ENCODE measurements at places on chromosomes 2 and 18. TPM values are rescaled to one million over a fixed set of nuclear protein-coding genes. Genes with fewer than 3 reads are reported as not detected.

The CD8A gene
- 0.76 TPM for total RNA-seq

The PSMA8 gene
- 1.0 TPM for total RNA-seq

DNA sequence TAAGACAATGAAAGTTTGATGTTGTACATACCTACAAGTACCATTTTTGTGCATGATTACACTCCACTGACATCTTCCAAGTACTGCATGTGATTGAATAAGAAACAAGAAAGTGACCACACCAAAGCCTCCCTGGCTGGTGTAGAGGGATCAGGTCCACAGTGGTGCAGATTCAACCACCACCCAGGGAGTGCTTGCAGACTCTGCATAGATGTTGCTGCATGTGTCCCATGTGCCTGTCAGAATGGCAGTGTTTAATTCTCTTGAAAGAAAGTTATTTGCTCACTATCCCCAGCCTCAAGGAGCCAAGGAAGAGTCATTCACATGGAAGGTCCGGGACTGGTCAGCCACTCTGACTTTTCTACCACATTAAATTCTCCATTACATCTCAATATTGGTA lies 114.5 kb downstream of the MMADHC start:
- H3K4me1 ChIP-seq, result no peaks in the 10 kb centered on the region
- DNase-seq, result no peak
- H3K36me3 ChIP-seq, result no peaks in the 10 kb centered on the region
- no peak overlapping the region for H3K4me3 ChIP-seq
- no peaks in the 10 kb centered on the region for H3K27me3 ChIP-seq
- H3K27ac ChIP-seq, result no peak overlapping the region

- no peaks in the 10 kb centered on the region for H3K36me3 ChIP-seq
- no peak for DNase-seq
These were observed 34.7 kb upstream of the DTNB start for GRCh38 chr2:25707927-25708590.

DNA sequence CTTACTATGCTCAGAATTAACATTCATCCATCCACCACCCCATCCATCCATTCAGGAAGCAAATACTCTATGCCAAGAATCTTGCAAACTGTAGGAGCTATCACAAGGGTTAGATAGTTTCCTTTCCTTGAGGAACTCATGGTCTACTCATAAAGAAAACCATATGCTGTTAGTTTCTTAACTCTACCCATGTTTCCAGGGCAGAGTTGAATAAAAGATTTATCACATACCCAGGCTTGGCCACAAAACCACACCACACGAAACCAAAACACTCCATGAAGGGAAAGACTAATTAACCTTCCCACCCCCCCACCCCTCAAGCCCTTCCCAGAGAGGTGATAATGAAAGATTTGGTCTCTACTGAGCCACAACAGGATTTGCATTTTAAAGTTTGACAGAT lies 23.7 kb upstream of the MSGN1 start:
- no peaks in the 10 kb centered on the region for H3K36me3 ChIP-seq
- no peak overlapping the region for H3K4me3 ChIP-seq
- H3K27ac ChIP-seq, result no peak overlapping the region
- H3K4me1 ChIP-seq, result peaks cover 13% of the 10 kb centered on the region

- H3K4me1 ChIP-seq, result no peaks in the 10 kb centered on the region
- H3K27me3 ChIP-seq, result peaks cover 10% of the 10 kb centered on the region
- DNase-seq, result no peak
- no peak overlapping the region for H3K27ac ChIP-seq
- H3K36me3 ChIP-seq, result no peaks in the 10 kb centered on the region
These were observed 126.4 kb downstream of the SH3BP4 start for GRCh38 chr2:235078182-235078581.

DNA sequence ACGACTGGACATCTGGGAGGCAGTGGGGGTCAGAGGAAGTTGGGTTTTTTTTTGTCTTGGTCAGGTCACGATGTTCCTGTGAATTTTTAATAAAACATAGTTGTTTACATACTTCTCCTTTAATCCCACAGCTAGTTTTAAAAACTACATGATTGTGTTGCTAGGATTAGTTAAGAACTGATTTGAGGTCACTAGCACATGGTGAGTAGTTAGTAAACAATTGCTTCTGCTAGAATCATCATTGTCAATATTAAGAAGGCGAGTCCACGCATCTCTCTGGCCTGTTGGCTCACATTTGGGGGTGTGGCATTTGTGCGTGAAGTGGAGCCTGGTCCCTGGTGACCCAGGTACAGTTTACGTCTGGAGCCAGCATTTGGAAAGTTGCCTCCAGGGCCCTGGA lies 59.4 kb downstream of the AGAP1 start:
- no peaks in the 10 kb centered on the region for H3K36me3 ChIP-seq
- no peaks in the 10 kb centered on the region for H3K4me1 ChIP-seq

DNA sequence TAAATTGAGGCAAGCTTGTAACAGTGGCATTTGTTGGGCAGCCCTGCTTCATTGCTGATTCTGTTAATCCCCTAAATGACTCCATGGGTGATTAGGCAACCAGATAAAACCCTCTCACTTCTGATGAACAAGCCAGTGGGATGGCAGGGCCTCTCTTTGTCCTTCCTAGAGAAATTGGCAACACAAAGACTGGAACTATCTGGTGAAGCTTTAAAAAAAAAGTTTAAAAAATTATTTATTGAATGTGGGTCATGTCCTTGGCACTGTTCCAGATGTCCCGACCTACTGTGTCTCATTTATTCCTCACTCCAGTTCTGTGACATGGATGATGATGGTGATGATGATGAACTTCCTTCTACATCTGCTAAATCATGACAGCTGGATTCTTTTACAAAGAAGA lies 30.8 kb downstream of the NRP2 start:
- H3K4me1 ChIP-seq, result peaks cover 49% of the 10 kb centered on the region
- H3K27me3 ChIP-seq, result no peaks in the 10 kb centered on the region
- H3K36me3 ChIP-seq, result no peaks in the 10 kb centered on the region
- DNase-seq, result no peak

GRCh38 chr2:188629753-188630527 lies 338.3 kb downstream of the GULP1 start:
- H3K4me1 ChIP-seq, result no peaks in the 10 kb centered on the region
- no peak overlapping the region for H3K4me3 ChIP-seq
- no peaks in the 10 kb centered on the region for H3K36me3 ChIP-seq

DNA sequence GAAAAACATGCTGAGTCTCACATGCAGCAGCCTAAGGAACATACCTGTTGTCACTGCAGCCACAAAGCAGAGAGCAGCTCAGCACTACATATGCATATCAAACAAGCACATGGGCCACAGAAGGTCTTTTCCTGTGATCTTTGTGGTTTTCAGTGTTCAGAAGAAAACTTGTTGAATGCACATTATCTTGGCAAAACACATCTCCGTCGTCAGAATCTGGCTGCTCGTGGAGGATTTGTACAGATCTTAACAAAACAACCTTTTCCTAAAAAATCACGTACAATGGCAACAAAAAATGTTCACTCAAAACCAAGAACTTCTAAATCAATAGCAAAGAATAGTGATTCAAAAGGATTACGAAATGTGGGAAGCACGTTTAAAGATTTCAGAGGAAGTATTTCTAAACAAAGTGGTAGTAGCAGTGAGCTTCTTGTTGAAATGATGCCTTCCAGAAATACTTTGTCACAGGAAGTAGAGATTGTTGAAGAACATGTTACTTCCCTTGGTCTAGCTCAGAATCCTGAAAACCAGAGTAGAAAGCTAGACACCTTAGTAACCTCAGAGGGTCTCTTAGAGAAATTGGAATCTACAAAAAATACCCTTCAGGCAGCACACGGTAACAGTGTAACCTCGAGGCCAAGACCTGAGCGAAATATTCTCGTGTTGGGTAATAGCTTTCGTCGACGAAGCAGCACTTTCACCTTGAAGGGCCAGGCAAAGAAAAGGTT lies 34.1 kb downstream of the ZNF407 start:
- no peak overlapping the region for H3K4me3 ChIP-seq
- no peaks in the 10 kb centered on the region for H3K4me1 ChIP-seq
- H3K36me3 ChIP-seq, result peaks cover 25% of the 10 kb centered on the region

DNA sequence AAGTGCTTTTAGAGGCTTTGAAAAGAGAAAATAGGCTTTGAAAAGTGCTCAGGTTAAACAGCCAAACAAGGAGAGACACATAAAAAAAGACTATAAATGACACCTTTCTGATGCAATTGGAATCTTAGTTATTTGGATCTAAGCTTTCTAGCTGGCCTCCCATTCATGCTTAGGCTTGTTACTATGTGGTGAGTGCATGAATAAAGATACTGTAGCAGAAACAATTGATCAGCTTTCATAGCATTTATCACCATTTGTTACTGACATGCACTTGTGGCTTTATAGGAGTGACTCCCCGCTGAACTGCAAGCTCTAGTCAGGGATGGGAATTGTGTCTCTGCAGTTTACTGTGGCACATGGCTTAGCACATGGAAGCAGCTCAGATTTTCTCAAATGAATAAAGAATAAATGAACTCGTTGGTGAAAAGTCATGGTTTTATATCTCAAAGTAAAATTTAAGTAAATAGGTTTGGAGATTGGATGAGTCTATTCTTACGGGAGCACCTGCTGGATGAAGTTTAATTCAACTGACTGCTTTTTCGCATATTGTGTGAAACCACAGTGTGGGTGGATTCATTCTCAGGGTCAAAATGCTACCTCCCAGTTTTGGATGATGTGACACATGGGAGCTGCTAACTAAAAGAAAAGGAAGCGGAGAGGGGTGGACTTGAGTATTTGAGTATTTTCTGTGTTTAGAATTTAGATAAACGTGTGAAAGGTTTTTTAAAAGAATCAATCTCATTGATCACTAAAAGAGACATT lies 91.1 kb upstream of the NOL4 start:
- H3K27ac ChIP-seq, result no peak overlapping the region
- no peak overlapping the region for H3K4me3 ChIP-seq
- DNase-seq, result no peak
- H3K4me1 ChIP-seq, result no peaks in the 10 kb centered on the region

- H3K4me1 ChIP-seq, result no peaks in the 10 kb centered on the region
- H3K27ac ChIP-seq, result no peak overlapping the region
These were observed 21.6 kb upstream of the RAB6C start for GRCh38 chr2:129957891-129958290.

DNA sequence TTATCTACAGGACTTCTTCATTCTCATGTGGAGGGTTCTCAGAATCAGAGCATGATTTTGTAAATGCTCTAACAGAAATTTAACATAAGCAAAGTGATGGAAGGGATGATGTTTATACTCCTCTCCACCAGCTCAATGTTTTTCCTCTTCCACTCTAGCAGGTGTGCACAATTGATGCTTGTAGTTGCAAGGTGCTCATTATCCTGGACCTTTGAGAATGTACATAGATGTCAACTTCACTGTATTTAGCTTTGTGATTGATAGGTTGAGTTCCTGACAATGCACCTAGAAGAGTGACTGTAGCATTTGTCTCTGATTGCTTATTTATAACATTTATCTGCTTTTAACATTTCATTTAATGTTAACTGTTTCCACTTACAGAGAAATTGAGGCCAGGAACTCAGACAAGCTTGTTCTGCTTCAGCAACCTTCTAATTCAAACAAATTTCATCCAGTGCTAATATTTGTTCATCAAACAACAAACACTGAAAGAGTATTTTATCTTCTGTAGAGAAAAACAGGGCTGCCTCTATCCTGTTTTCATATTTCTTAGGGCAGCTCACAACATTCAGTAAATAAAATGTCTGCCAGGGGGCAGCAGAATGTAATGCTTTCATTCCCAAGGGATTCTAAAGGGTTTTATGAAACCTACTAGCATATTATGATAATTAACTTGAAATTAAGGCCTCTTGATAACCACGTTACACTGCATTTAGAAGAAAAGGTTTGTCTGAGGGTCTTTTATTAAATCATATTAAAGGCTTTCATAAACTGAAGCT lies 127.9 kb upstream of the NOL4 start:
- H3K4me1 ChIP-seq, result no peaks in the 10 kb centered on the region
- H3K27me3 ChIP-seq, result no peaks in the 10 kb centered on the region
- no peak for DNase-seq
- H3K36me3 ChIP-seq, result no peaks in the 10 kb centered on the region

DNA sequence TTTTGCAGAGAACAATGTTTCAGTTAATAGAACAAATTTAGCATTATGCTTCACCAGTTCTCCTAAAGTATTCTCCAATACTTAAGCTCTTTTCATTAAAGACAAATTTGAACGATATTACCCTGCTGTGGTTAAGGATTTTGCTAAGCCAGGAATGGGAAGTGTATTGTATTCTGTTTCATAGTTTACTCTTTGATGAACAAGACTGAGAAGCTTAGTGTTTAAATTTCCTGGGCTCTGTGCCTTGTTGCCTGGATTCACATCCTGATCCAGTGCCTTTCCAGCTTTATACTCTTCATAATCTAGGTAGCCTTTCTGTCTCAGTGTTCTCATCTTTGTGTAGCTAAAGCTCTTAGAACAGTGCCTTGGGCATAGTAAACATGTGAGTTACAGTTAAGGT lies 58.6 kb upstream of the GLS start:
- no peaks in the 10 kb centered on the region for H3K4me1 ChIP-seq
- no peak overlapping the region for H3K27ac ChIP-seq
- no peaks in the 10 kb centered on the region for H3K36me3 ChIP-seq
- no peaks in the 10 kb centered on the region for H3K27me3 ChIP-seq

DNA sequence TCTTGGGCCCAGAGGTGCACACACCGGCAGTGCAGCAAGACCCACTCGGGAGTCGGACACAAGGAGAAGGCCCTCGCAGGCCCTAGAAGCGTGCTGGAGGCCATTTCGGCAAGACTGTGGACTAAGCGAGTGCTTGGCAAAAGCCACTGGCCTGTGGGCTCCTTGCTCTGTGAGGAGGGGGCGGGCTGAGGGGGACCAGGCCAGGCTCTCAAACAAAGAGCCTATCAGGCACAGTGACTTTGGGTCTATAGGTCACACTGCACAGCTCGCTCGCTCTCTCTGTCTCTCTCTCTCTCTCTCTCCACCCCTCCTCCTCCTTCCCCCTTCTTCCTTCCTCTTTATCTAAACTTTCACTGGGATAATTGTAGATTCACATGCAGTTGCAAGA lies 23.6 kb upstream of the ZCCHC2 start:
- no peak overlapping the region for H3K4me3 ChIP-seq
- H3K36me3 ChIP-seq, result no peaks in the 10 kb centered on the region
- DNase-seq, result no peak
- H3K27me3 ChIP-seq, result no peaks in the 10 kb centered on the region
- peaks cover 11% of the 10 kb centered on the region for H3K4me1 ChIP-seq

- peaks cover 26% of the 10 kb centered on the region for H3K4me1 ChIP-seq
- no peaks in the 10 kb centered on the region for H3K27me3 ChIP-seq
- H3K27ac ChIP-seq, result no peak overlapping the region
- no peaks in the 10 kb centered on the region for H3K36me3 ChIP-seq
- no peak for DNase-seq
These were observed 8.9 kb downstream of the ANKAR start for GRCh38 chr2:189683348-189683747.

- no peak for DNase-seq
- no peaks in the 10 kb centered on the region for H3K36me3 ChIP-seq
- no peaks in the 10 kb centered on the region for H3K4me1 ChIP-seq
These were observed 15.1 kb downstream of the MYL1 start for GRCh38 chr2:210299866-210300373.

- DNase-seq, result no peak
- no peak overlapping the region for H3K4me3 ChIP-seq
- no peaks in the 10 kb centered on the region for H3K4me1 ChIP-seq
- no peak overlapping the region for H3K27ac ChIP-seq
These were observed 24.5 kb downstream of the SRBD1 start for GRCh38 chr2:45586600-45586999.

All from B cell (primary cell).